Mammary epithelial cell (primary cell): ENCODE measurements at places on chromosomes 2 and 18. TPM values are rescaled to one million over a fixed set of nuclear protein-coding genes. Genes with fewer than 3 reads are reported as not detected.

DNA sequence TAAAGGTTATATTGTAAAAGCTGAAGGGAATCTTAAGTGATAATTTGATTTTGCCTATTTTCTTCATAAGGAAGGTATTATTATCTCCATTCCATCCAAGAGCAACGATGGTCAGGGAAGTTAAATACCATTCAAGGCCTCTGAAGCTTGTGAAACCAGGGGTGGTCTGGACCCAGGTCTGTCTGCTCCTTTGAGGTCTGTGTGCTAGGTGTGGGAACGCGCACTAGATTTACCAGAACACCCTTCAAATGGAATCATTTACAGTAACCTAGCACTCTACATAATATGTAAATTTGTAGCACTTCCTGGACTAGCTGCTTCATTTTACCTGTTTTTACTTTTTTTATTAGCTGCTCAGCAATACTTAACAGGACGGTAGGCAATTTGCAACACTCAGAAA, 6.4 kb upstream of the TRIB2 start:
- DNase-seq = no peak

DNA sequence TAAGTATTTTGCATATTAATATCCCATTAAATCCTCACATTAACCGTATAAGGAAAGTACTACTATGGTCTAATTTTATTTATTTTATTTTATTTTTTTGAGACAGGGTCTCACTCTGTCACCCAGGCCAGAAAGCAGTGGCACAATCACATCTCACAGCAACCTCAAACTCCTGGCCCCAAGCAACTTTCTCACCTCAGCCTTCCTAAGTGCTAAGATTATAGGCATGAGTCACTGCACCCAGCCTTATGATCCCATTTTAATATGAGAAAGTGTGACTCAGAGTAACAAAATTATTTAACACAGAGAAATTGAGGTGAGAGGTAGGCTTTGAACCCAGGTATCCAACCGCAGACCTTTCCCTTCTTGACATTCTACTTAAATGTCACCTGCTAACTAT, 330.0 kb upstream of the POU3F3 start:
- no peak for DNase-seq

DNA sequence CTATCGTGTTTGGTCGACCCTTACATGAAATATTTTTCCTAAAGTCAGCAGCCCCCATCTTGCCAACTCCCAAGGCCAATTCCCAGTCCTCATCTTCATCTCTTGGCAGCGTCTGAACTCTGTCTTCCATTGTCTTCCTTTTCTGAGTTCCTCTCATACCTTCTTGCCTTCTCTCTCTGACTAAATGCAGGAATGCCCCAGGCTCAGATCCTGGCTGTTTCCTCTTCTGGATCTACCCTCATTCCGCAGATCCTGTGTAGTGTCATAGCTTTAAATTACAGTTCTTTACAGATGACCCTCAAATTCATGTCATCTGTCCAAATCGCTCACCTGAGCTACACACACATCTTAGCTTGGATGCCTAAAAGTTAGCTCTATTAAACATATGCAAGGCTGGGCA, 94.7 kb downstream of the MMADHC start:
- no peak for DNase-seq

- no peak for DNase-seq
Observed at GRCh38 chr2:208017721-208018120, 7.6 kb downstream of the PLEKHM3 start.

DNA sequence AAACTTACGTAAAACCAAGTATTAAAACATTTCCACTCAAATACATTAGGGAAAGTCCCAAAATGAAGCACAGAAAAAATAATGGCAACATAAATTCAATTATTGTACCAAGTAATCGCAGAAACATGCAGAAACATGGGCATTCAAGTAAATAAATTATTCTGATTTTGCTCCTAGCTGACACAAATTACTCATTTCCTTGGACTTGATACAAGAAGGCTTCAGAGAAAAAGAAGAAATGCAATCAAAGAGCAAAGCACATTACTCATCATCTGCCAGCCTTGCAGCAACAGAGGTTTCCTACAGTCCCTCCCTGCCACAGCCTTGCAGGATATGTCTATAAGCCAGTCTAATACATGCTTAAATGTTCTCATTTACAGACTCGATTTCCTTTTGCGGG, 439.8 kb upstream of the LYPD1 start:
- DNase-seq = peak; percentile 74

ZNF892 gene
- 1.8 TPM for polyA plus RNA-seq

ALPG gene
- 0.03 TPM for polyA plus RNA-seq

DNA sequence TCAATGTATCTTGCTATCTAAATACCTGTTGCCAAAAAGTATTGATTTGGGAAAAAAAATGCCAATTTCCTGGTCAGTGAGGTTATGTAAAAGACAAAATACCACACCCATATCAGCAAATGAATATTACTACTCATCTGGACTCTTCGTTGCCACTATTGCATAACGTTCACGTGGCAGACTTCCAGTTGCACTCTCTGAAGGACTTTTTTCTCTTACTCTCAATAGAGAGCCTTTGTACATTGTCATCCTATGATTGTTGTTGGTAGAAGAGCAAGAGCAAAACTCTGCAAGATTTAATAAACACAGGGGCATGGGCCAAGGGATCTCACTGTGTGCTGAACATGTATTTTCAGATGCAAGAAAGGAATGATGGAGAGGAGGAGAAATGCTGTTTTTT, 689.8 kb downstream of the MBD2 start:
- no peak for DNase-seq

- DNase-seq = no peak
Observed at GRCh38 chr2:226869371-226869770, 33.5 kb downstream of the RHBDD1 start.

HOXD12 gene
- polyA plus RNA-seq = not detected

DNA sequence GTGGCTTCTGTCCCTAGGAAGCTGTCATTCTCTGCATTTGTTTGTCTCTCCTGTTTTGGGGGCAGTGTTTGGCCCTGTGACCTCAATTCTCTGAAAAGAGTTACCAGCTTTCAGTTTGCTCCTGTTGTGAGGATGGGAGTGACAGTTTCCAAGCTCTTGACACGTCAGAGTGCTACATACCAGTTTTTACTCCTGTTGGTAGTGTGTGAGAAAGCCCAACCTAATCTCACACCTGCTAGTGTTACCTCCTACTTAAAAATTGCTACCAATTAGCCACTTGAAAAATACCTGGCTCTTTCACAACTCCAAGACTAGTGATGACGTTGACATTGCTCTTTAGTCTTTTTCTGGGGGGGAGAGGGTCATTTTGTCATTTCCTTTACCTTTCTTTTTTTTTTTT, 14.1 kb downstream of the SKA1 start:
- no peak for DNase-seq

POTEF gene
- not detected for polyA plus RNA-seq

KCNG2 gene
- not detected for polyA plus RNA-seq

TUBA3E gene
- polyA plus RNA-seq = not detected

DNA sequence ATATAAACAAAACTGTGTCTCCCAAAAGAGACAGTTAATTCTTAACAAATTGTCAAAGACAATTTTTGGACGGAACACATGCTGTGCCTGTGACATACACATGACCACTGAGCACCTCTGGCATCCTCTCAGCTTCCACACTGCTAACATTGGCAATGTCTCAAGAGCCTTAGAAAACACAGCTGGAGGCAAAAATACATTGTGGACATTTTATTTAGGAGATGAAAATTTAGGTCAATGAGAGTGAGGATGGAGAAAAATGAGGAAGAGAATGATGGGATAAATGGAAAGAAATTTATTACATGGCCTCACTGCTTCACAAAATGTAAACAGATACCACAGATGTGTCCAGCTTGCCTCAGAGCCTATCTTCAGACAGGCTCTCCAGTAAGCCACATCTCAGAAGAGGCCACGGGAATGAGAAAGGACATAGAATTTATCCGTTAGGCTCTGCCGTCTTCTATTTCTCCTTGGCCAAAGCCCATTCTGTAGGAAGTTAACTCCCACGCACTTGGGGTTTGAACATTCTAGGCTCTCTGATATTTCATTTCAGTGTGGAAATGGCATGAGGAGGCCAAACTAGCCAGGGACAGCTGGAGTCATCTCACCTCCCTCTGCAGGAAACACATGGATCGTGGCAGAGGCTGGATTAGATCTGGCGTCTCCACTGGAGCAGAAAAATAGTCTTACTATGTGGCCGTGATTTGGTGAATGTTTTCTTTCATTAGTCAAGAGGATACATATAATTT, 519.4 kb upstream of the DSEL start:
- no peak for DNase-seq

DNA sequence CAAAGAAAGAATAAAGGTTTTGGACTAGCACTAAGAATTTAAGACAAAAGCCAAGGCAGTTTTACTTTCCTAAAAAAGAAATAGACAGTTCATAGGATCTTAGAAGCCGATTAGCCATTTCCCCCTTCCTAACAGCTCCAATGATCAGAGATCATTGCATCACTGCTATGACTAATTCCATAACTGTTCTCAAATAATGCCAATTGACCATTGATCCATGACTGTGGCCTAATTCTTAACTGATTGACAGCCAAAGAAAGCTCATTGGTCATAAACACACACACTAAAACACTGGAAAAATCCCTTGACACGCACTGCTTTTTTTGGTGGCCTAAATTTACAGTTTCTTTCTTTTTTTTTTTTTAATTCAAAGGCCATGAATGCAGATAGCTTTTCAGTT, 345.0 kb upstream of the ACVR2A start:
- no peak for DNase-seq

GRCh38 chr2:241354668-241355658, 1.1 kb upstream of the FARP2 start:
- DNase-seq = peak; percentile 75

CCDC93 gene
- polyA plus RNA-seq = 8.7 TPM

- no peak for DNase-seq
Observed at GRCh38 chr2:81706856-81707255, 1402.3 kb upstream of the LRRTM1 start.

TMBIM1 gene
- polyA plus RNA-seq = 349 TPM

GRCh38 chr2:108315444-108315934, 26.8 kb downstream of the SULT1C2 start:
- DNase-seq = peak; percentile 92

OBSL1 gene
- 30.8 TPM for polyA plus RNA-seq

LYG2 gene
- 0.48 TPM for polyA plus RNA-seq

PCARE gene
- polyA plus RNA-seq = 0.05 TPM

GRCh38 chr2:231117922-231118613, 6.8 kb downstream of the HTR2B start:
- DNase-seq = no peak

NCKAP5 gene
- 1.1 TPM for polyA plus RNA-seq

GRCh38 chr18:58536534-58537271, 92.2 kb downstream of the ALPK2 start:
- no peak for DNase-seq

IL1A gene
- 26.3 TPM for polyA plus RNA-seq
